B cell (primary cell): ENCODE measurements at places on chromosomes 13 and 19.
A peak's percentile ranks its signal among the peaks of the same experiment; 100 is the strongest.

DNA sequence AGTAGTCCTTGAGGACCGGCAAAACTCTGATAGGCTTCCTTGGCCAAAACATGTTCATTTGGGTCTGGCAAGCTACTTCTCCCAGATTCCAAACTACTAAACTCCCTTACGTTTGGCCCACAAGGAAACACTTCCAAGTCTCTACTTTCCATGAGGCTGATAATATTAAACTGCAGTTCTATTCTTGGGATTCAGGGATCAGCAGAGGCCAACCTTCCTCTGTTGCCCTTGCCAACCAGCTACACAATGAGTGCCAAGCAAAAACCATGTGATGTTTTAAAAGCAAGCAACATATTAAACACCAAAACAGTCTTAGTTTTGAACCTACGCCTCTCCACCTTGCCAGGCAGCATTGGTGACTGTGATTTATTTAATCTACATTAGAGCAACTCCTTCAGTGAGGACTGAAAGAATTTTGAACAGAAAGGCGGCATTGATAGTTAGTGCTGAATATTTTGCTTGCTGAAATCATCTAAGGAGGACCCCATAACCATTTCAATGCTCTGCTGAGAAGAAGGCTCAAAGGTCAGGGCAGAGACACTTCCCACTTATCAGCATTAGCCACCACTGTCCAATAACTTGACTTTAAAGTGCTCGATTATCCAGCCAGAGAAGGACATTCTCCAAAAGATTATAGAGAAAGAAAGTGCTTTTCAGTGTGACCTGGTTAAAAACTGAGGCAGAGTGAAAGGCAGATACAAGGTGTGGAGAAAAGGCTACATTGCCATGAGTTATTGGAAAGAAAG lies 287.1 kb downstream of the TBC1D4 start:
- no peak for DNase-seq
- no peaks in the 10 kb centered on the region for H3K36me3 ChIP-seq
- no peaks in the 10 kb centered on the region for H3K27me3 ChIP-seq

DNA sequence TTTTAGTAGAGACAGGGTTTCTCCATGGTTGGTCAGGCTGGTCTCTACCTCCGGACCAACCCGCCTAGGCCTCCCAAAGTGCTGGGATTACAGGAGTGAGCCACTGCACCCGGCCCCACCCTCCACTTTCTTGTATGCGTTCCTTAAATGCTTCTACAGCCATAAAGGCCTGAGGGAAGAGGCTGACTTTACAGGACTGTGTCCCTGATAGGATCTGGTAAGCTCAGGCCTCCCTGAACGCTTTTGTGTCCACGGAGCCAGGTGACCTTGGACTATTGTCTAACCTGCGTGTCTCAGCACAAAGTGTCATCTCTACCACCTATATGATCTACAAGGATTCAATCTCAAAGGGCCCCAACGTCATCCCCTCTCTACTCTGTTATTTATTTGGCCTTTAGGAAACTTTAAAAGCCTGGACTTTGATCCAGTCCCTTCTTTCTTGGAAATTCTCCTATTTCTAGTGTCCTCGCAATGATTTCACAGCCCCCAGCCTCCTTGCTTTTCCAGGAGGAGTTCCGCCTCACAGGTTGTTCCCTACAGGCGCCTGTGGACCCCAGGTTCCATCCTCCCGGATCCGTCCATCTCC lies 701 bp downstream of the ZNF552 start:
- H3K4me3 ChIP-seq = peak overlapping the region; percentile 96
- peaks cover 12% of the 10 kb centered on the region for H3K4me1 ChIP-seq
- H3K27ac ChIP-seq = peak overlapping the region; percentile 84
- H3K27me3 ChIP-seq = no peaks in the 10 kb centered on the region
- no peak for DNase-seq

DNA sequence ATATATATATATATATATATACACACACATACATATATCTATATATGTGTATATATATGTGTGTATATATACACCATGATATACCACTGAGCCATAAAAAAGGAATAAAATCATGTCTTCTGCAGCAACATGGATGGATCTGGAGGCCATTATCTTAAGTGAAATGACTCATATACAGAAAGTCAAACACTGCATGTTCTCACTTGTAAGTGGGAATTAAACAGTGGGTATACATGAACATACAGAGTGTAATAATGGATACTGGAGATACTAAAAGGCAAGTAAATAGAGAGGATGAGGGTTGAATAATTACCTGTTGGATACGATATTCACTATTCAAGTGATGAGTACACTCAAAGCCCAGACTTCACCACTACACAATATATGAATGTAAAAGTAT lies 332.6 kb downstream of the SLITRK1 start:
- no peaks in the 10 kb centered on the region for H3K36me3 ChIP-seq
- H3K4me1 ChIP-seq = no peaks in the 10 kb centered on the region
- H3K27ac ChIP-seq = no peak overlapping the region
- H3K4me3 ChIP-seq = no peak overlapping the region

DNA sequence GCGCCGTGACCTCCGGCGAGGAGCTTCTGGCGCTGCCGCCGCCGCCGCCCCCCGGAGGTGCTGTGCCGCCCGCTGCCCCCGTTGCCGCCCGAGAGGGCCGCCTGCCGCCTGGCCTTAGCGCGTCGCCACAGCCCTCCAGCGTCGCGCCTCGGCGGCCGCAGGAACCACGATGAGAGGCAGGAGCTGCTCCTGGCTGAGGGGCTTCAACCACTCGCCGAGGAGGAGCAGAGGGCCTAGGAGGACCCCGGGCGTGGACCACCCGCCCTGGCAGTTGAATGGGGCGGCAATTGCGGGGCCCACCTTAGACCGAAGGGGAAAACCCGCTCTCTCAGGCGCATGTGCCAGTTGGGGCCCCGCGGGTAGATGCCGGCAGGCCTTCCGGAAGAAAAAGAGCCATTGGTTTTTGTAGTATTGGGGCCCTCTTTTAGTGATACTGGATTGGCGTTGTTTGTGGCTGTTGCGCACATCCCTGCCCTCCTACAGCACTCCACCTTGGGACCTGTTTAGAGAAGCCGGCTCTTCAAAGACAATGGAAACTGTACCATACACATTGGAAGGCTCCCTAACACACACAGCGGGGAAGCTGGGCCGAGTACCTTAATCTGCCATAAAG lies 4.8 kb downstream of the PDX1 start:
- H3K4me1 ChIP-seq = peaks cover 90% of the 10 kb centered on the region
- peaks cover 98% of the 10 kb centered on the region for H3K27me3 ChIP-seq
- H3K4me3 ChIP-seq = no peak overlapping the region
- peak; percentile 43 for DNase-seq

- no peak overlapping the region for H3K27ac ChIP-seq
- no peaks in the 10 kb centered on the region for H3K36me3 ChIP-seq
- DNase-seq = no peak
- H3K4me1 ChIP-seq = no peaks in the 10 kb centered on the region
- H3K4me3 ChIP-seq = no peak overlapping the region
- H3K27me3 ChIP-seq = no peaks in the 10 kb centered on the region
These were observed 39.8 kb downstream of the MCF2L start for GRCh38 chr13:113008851-113009250.

DNA sequence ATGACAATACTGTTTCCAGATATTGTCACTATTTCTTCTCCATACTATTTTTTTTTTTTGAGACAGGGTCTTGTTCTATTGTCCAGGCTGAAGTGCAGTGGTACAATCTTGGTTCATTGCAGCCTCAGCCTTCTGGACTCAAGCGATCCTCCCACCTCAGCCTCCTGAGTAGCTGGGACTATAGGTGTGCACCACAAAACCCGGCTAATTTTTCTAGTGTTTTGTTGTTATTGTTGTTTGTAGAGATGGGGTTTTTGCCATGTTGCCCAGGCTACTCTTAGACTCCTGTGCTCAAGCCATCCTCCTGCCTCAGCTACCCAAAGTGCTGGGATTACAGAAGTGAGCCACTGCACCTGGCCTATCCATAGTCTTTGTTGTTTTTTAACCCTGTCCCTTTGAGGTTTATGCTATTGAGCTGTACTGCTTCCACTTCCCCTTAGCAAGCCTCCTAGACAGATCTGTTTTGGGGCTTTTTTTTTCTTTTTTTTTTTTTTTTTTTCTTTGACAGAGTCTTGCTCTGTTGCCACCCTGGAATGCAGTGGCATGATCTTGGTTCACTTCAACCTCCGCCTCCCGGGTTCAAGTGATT lies 27.6 kb upstream of the MAP3K10 start:
- H3K4me3 ChIP-seq = no peak overlapping the region
- H3K36me3 ChIP-seq = no peaks in the 10 kb centered on the region
- no peak overlapping the region for H3K27ac ChIP-seq
- no peaks in the 10 kb centered on the region for H3K27me3 ChIP-seq

GRCh38 chr19:30567536-30568232 lies 195.5 kb downstream of the ZNF536 start:
- no peaks in the 10 kb centered on the region for H3K36me3 ChIP-seq
- no peaks in the 10 kb centered on the region for H3K4me1 ChIP-seq
- no peak for DNase-seq
- H3K27ac ChIP-seq = no peak overlapping the region

- no peaks in the 10 kb centered on the region for H3K36me3 ChIP-seq
- DNase-seq = no peak
- H3K27me3 ChIP-seq = no peaks in the 10 kb centered on the region
- no peaks in the 10 kb centered on the region for H3K4me1 ChIP-seq
- H3K4me3 ChIP-seq = no peak overlapping the region
- H3K27ac ChIP-seq = no peak overlapping the region
These were observed 100.2 kb upstream of the RFC3 start for GRCh38 chr13:33717775-33718174.

DNA sequence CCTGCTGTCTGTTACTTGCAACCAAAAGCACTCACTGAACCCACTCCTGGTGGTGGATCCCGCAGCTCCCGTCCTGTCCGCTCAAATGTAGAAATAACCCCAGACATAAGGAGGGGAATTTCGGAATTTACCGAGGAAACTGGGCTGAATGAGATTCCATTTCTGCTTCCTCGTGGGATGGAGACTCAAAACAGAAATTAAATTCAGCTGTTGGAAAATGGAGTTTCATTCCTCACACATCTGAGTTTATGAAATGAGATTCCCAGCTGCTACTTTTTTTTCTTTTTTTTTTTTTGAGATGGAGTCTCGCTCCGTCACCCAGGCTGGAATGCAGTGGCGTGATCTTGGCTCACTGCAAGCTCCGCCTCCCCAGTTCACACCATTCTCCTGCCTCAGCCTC lies 44.3 kb downstream of the COLGALT1 start:
- H3K4me1 ChIP-seq = no peaks in the 10 kb centered on the region
- no peak for DNase-seq
- no peaks in the 10 kb centered on the region for H3K27me3 ChIP-seq
- H3K27ac ChIP-seq = no peak overlapping the region

DNA sequence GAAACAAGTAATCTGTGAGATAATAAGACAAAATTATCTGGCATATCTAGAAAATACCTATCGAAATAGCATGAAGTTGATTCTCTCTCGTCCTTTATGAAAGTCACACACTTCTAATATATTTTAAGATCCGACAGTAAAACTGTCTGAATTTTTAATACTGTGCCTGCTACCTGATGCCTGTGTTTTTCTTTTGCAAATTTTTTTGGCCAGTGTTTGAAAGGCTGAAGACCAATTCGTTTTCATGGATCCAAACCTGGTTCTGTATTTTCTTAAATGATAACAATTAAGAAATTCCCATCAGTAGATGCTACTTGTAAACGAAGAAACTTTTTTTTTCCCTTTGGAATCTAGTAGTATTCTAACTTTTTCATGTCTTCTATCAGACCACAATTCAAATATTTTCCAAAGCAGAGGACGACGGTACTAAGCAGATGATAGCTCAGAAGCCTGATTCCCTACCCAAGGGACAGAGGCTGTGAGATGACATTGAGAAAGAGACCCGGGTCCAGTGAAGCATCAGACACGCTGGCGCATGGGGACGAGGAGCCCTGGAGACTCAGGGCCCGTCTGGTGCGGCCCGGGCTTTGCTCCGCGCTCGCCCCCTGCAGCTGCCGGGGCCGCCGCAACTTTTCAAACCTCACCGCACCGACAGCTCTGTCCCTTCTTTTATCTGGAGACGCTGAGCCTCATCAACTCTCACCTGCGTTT lies 49.5 kb upstream of the PABPC3 start:
- H3K27me3 ChIP-seq = peaks cover 27% of the 10 kb centered on the region
- H3K36me3 ChIP-seq = no peaks in the 10 kb centered on the region
- no peak for DNase-seq
- H3K4me3 ChIP-seq = peak overlapping the region; percentile 33
- peaks cover 11% of the 10 kb centered on the region for H3K4me1 ChIP-seq

DNA sequence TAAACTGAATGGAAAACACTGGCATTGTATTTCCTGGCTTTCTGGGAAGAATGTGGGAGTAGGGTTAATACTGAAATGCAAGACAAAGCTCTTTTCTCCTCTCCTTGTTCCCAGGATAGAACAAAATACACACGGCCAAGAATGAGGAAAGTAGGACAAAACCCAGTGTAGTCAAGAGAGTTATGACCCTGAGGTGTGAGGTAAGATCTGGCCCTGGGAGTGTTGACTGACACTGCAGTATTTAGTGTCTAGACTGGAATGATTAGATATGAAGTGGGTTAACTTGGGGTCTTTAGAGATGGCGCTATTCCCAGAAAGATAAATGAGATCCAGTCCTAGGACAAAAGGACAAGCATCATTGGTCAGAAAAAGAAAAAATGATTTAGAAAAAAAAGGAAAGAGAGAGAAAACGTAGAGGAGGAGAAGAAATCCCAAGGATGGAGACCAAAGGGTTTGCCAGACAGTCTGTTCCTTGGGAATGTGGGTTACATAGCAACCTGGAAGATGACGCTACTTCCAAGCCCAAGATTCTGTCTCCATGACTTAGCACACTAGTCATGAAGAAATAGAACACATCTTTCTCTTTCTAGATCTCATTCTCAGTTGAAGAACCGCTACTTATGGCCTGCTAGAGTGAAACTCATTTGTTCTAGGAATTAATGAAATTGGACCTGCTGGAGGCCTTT lies 543.6 kb upstream of the GPC6 start:
- DNase-seq = no peak
- no peaks in the 10 kb centered on the region for H3K36me3 ChIP-seq
- H3K27ac ChIP-seq = no peak overlapping the region
- no peaks in the 10 kb centered on the region for H3K27me3 ChIP-seq

DNA sequence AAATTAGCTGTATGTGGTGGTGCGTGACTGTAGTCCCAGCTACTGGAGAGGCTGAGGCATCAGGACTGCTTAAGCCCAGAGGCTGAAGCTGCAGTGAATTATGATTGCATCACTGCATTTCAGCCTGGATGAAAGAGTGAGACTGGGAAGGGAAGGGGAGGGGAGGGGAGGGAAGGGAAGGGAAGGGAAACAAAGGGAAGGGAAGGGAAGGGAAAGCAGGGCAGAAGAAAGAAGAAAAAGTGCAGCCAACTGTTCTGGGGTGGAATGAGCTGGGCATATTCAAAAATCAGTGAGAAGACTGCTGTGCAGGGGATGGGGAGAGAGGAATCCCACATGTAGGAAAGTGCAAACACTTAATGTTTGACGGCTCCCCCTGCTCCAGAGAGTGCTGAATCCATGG lies 905.5 kb downstream of the UQCRFS1 start:
- no peak overlapping the region for H3K27ac ChIP-seq
- DNase-seq = no peak
- H3K4me3 ChIP-seq = no peak overlapping the region
- H3K4me1 ChIP-seq = no peaks in the 10 kb centered on the region

GRCh38 chr13:44652962-44653660 lies 77.0 kb upstream of the TSC22D1 start:
- peaks cover 5% of the 10 kb centered on the region for H3K27me3 ChIP-seq
- no peaks in the 10 kb centered on the region for H3K4me1 ChIP-seq
- H3K27ac ChIP-seq = no peak overlapping the region
- no peak overlapping the region for H3K4me3 ChIP-seq
